Esophagus muscularis mucosa (tissue), 4 donors: ENCODE measurements at places on chromosomes 5 and 9.

DNA sequence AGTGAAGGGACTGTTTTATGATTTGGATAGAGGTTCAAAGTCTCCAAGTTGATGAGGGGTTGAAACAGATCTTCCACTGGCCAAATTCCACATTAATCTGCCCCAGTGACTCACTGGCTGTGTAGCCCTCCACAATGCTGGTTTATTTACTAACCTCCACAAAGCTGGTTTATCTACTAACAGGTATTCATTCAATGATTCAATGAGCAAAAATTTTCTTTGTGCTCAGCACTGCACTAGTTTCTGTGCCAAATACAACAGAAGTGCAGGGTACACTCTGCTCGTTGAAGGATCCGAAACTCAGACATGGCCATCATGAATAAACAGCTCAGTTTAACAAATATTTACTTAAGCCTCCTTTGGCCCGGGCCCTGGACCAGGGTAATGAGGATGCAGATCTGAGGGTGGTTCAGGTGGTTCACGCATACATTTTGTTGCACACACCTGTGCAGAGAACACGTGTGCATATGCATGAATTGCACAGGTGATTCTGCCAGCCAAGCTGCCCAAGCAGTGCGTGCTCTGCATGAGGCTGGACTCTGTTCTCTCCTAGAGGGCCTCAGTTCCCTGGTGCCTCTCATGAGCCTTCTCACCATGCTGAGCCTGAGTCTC is 71.0 kb downstream of the SH3PXD2B start:
- peaks cover 28% of the 10 kb centered on the region for H3K4me1 ChIP-seq
- H3K27ac ChIP-seq, result no peak overlapping the region
- H3K27me3 ChIP-seq, result no peaks in the 10 kb centered on the region
- H3K36me3 ChIP-seq, result peaks cover 9% of the 10 kb centered on the region

GRCh38 chr9:122827761-122828093 is 661 bp downstream of the PDCL start:
- H3K4me3 ChIP-seq, result peak overlapping the region; percentile 99
- peaks cover 33% of the 10 kb centered on the region for H3K4me1 ChIP-seq
- H3K36me3 ChIP-seq, result peaks cover 22% of the 10 kb centered on the region
- H3K27me3 ChIP-seq, result no peaks in the 10 kb centered on the region

- H3K4me1 ChIP-seq, result no peaks in the 10 kb centered on the region
- H3K27ac ChIP-seq, result no peak overlapping the region
- no peak overlapping the region for H3K4me3 ChIP-seq
- DNase-seq, result no peak
These were observed 122.0 kb downstream of the NPR3 start for GRCh38 chr5:32833127-32833526.

DNA sequence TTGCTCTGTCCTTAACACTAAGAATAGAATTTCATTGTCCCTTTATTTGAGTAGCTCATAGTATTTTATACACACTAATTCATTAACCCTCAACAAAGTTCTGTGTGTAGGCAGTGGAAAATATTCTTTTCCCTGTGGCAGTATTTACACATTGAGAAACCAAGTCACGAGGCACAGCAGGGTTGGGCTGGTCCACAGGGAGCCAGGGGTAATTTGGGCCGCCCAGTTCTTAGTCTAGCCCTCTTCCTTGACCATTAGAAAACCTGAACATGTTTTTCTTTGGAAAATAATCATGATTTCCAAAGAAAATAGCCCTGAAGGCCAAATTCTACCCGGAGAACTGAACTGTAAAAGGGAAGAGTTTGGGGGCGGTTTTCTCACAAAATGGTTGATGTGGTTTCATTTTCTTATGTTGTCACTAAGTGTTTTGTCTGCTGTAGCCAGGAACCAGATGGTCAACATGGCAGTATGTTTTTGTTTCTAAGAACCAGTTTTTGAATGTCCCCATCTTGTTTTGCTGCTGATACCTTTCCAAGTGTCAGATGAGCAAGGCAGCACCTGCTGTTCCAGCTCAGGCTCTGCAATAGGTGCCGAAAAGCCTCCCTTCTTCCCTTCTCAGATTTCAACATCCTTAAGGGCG is 29.6 kb downstream of the ARHGEF28 start:
- H3K4me3 ChIP-seq, result no peak overlapping the region
- no peak for DNase-seq
- H3K27ac ChIP-seq, result no peak overlapping the region
- H3K36me3 ChIP-seq, result no peaks in the 10 kb centered on the region
- no peaks in the 10 kb centered on the region for H3K27me3 ChIP-seq

DNA sequence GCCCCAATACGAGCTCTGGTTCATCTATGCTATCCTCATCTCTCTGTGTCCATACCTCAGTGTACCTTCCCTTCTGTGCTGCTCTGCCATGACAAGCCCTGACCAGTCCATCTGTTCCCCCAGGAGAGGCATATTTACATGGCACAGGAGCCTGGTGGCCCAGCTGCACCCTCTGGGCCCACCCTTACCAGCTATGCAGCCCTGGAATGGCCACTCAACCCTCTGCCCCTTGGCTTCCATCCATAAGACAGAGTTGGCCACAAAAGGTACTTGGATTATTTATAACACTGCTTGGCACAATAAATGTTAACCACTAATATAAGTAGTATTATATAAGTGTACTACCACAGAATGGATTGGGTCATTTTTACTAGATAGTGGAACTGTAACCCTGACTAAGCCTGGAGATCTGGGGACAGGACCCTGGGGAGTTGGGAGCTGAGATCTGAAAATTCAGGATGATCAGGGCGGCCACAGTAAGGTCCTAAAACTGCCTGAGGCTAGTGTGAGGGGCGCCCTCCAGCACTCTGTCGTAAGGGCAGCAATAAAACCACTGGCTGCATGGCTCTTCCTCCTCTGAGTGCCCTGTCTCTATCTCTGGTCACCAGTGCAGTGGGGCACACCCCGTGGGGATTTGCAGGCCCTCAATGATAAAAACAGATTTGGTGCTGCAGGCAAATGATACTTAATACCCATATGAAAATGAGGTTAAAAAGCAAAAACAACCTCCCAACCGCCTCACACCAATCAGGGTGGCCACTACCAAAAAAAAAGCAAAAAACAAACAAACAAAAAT is 65.8 kb downstream of the SEMA4D start:
- DNase-seq, result no peak
- no peaks in the 10 kb centered on the region for H3K27me3 ChIP-seq
- H3K36me3 ChIP-seq, result no peaks in the 10 kb centered on the region
- peaks cover 24% of the 10 kb centered on the region for H3K4me1 ChIP-seq
- no peak overlapping the region for H3K4me3 ChIP-seq
- H3K27ac ChIP-seq, result no peak overlapping the region

DNA sequence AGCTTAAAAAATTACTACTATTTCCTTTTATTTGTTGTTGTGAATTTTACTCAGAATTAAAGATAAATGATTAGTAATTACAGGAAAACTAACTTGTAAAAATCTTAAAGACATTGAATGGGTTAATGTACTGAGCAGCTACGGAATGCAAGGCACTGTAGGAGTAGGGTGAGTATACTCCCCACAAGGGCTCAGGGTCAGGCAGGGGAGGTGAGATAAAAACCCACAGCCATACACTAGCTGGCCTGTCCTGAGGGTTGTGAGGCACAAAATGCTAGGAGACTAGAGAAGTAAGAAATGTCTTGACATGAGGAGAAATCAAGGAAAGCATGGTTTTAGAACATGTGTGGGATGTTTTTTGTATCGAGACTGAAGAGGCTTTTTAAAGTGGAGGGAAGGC is 13.4 kb downstream of the ZBED3 start:
- H3K4me1 ChIP-seq, result peaks cover 18% of the 10 kb centered on the region
- no peak for DNase-seq
- no peaks in the 10 kb centered on the region for H3K27me3 ChIP-seq
- H3K36me3 ChIP-seq, result peaks cover 2% of the 10 kb centered on the region
- no peak overlapping the region for H3K27ac ChIP-seq
- H3K4me3 ChIP-seq, result no peak overlapping the region

DNA sequence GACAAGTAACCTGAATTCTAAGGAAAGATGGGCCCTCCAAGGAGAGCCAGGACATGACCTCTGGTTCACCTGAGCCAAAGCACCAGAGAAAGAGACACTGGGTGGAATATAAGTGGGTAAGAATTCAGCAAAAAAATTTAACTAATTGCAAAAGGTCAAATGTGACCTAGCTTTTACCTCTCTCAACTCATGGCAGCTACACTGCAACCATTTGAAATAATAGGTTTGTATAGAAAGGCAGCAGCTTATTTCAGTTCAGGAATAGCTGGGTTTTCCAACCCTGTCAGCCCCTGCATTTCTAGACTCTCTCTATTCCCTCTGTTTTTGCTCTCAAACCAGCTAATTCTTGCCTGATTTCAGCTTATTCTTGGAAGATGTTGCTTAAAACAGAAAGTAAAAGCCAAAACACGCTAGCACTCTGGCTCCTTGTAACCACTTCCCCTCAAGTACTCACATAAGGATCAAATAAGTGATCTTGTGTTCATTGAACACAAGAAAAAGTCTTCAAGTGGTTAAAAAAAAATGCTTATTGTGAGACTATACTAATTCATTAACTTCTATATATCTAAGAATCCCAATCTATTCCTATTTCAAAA is 101.1 kb upstream of the NR4A3 start:
- H3K4me3 ChIP-seq, result peak overlapping the region; percentile 38
- peaks cover 7% of the 10 kb centered on the region for H3K4me1 ChIP-seq
- H3K27me3 ChIP-seq, result no peaks in the 10 kb centered on the region
- H3K27ac ChIP-seq, result no peak overlapping the region
- no peak for DNase-seq

- H3K27me3 ChIP-seq, result no peaks in the 10 kb centered on the region
- no peak overlapping the region for H3K27ac ChIP-seq
- H3K36me3 ChIP-seq, result no peaks in the 10 kb centered on the region
- no peak overlapping the region for H3K4me3 ChIP-seq
- no peaks in the 10 kb centered on the region for H3K4me1 ChIP-seq
- DNase-seq, result no peak
These were observed 64.6 kb upstream of the VCAN start for GRCh38 chr5:83406906-83407305.

DNA sequence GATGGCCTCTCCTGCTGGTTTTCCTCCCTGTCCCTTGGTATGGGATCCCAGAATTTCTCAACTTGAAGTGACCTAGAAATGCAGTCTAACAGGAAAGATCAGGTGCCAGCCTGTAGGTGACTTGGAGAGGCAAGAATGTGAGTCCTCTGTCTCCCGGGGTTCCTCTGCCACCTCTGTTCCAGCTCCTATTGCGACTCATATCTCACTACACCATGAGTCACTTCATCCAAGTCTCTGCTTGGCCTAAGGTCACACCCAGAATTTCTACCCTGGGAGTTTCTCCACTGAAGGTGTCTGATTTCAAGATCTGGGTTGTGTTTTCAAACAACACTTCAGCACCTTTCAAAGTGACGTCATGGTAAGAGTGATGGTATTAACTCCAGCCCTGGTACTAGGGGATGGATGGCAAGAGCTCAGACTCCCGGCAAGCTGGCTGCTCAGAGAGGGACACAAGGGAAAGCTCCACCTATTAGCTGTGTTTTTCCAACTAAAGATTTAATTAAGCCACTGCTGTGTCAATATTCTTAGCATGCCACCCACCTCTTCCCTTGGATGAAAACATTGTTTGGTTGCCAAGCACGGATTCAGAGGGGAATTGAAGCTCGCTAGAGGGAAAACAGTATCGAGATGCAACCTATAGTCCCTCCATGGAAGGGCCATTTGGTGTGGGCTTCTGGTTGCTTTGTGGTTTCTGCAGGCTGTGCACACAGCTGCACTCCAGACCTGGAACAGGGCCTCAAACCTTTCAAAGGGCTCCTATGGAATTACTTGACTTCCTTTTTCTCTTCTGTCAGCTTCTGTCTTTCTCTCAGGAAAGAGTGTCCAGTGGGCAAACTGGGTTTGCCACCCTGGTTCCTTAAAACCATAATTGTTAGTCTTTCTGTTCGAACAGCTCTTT is 205.7 kb downstream of the GAS1 start:
- H3K27ac ChIP-seq, result no peak overlapping the region
- no peak for DNase-seq
- no peak overlapping the region for H3K4me3 ChIP-seq
- no peaks in the 10 kb centered on the region for H3K27me3 ChIP-seq
- H3K36me3 ChIP-seq, result no peaks in the 10 kb centered on the region

GRCh38 chr9:6484210-6484609 is 71.2 kb downstream of the UHRF2 start:
- peaks cover 93% of the 10 kb centered on the region for H3K36me3 ChIP-seq
- H3K27me3 ChIP-seq, result no peaks in the 10 kb centered on the region
- H3K4me3 ChIP-seq, result no peak overlapping the region
- no peak for DNase-seq
- H3K4me1 ChIP-seq, result no peaks in the 10 kb centered on the region

GRCh38 chr9:109517901-109518377 is 19.8 kb upstream of the PTPN3 start:
- H3K27ac ChIP-seq, result no peak overlapping the region
- DNase-seq, result no peak
- H3K4me1 ChIP-seq, result no peaks in the 10 kb centered on the region
- no peaks in the 10 kb centered on the region for H3K36me3 ChIP-seq

DNA sequence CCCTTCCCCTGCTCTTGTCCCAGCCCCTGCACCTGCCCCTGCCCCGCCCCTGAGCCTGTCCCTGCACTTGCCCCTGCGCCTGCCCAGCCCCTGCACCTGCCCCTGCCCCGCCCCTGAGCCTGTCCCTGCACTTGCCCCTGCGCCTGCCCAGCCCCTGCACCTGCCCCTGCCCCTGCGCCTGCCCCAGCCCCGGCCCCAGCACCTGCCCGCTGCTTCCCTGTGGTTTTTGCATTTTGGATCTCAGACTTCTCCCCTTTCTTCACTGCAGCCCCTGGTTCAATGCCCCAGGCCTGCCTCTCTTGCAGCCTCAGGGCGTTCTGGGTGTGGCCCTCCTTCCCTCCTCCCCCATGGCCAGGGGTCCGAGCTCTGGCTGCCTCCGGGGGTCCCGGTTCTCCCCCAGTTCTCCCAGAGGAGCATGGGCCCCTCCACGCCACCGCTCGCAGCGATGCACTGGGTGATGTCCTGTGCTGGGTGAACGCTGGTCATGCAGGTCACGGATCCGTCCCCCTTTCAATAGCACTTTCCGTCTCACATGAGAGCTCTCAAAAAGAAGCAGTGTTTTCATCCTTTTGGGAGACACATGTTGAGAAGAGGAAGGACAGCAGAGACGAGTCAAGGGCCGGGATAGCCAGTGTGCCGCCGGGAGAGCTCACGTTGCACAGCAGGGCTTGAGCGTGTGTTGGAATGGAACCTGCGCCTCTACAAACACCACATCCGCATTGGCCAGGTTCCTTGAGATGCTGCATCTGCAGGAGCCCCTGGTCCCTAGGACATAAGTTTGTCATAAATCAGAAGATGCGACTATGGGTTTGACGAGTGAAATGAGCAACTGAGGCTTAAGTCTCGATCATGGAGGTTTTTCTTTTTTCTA is 44.0 kb upstream of the IRX4 start:
- H3K36me3 ChIP-seq, result no peaks in the 10 kb centered on the region
- H3K4me3 ChIP-seq, result no peak overlapping the region
- peaks cover 7% of the 10 kb centered on the region for H3K4me1 ChIP-seq
- H3K27ac ChIP-seq, result no peak overlapping the region
- peaks cover 11% of the 10 kb centered on the region for H3K27me3 ChIP-seq
- DNase-seq, result no peak
